ENCODE measurements at places on chromosomes 11 and 22.

DNA sequence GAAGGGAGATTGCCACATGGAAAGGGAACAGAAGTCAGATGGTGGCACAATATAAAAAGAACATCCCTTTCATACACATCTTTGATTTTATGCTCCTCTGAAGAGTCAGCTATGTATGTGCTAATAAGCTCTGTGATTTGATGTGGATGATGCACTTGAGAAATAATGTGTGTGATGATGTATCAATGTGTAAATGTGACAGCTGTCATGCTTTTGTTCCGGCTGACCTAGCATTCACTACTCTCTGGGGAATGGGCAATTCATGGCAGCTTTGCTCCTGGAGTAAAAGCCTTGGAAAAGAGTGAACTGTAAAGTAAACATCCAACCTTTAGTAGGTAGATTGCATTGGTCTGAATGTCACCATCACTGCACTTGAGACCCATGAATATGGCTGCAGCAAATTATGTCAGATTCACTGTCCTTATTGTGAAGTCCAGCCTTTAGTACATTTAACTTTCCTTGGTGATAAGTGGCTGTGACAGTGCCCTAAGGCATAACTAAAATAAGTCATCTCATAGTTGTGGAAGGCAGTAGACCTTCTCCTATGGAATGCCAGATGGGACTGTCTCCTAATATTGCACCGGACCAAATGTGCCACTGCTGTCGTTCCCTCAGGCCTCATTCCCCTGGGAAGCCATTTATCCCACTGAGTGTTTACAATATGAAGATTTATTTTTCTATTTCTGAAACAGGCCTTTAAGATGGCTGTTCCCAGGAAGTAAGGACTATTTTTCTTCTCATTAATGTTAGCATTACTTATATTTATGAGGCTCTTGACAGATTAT is 178.2 kb upstream of the CCDC90B start:
- H3K27me3 ChIP-seq: no peaks in the 10 kb centered on the region
- no peak overlapping the region for H3K4me3 ChIP-seq
- no peaks in the 10 kb centered on the region for H3K36me3 ChIP-seq
- no peak overlapping the region for H3K27ac ChIP-seq
- H3K4me1 ChIP-seq: no peaks in the 10 kb centered on the region
- DNase-seq: no peak

DNA sequence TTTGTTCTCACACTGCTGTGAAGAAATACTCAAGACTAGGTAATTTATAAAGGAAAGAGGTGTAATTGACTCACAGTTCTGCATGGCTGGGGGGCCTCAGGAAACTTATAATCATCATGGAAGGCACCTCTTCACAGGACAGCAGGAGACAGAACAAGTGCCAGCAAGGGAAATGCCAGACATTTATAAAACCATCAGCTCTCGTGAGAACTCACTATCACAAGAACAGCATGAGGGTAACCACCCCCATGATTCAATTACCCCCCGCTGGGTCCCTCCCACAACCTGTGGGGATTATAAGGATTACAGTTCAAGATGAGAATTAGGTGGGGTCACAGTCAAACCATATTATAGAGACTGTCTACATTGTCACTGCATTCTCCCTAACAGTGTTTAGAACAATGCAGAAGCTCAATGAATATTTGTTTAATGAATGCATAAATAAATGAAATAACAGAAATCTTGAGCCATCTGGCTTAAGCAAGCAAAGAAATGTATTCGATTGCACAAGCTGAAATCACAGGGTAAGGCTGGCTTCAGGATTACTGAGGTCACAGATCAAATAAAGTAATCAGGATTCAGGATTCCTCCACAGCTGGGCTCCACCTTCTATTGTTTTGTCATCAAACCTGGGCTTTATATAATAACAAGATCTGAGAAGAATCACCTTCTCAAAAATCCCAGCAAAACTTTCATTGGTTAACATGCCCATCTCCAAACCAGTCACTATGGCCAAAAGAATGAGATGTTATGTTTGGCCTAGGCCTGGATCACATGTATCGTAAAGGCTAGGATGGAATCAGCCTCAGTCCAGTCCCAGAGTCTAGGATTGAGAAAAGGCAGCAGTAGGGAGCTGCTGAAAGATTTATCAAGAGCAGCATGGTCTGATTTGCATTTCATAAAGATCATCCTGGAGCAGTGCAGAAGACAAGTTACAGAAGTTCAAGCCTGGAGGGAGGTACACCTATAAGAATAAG is 137.8 kb upstream of the UBASH3B start:
- H3K4me1 ChIP-seq: no peaks in the 10 kb centered on the region
- no peaks in the 10 kb centered on the region for H3K27me3 ChIP-seq
- H3K4me3 ChIP-seq: no peak overlapping the region
- H3K27ac ChIP-seq: no peak overlapping the region
- no peaks in the 10 kb centered on the region for H3K36me3 ChIP-seq

DNA sequence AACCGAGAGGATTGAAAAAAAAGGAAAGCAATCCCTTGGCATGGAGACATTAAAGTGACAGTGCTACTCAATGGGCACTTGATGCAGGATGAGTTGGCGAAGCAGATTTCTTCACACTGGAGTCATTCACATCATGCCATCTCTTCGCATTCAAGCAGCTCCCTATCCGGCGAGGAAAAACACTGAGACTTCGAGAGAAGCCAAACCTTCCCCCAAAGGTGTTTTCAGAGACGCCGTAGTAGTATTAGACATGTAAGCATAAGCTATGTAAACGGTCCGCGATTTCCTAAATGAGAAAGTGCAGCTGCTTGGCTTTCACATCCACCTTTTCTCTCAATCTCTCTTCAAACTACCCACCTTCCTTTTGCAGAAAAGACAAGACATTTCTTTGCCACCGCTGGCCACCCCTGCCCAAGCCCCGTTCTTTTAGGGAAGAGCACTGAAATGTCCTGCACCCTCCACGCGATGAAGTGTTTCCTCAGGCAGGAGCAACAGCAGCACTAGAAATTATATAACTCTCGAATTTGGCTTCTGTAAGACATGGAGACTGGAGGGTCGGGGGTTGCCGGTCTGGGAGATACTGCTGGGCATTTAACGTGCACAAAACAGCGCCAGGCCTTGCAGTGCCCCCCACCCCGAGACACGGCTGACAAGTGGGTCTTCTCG is at the start of gene DLG2:
DLG2 (minus strand) TSS at position 13 of the 666 bp plus-strand sequence.
- DNase-seq: no peak
- peaks cover 9% of the 10 kb centered on the region for H3K4me1 ChIP-seq
- H3K27ac ChIP-seq: peak within 1 kb of the TSS; percentile 78

DNA sequence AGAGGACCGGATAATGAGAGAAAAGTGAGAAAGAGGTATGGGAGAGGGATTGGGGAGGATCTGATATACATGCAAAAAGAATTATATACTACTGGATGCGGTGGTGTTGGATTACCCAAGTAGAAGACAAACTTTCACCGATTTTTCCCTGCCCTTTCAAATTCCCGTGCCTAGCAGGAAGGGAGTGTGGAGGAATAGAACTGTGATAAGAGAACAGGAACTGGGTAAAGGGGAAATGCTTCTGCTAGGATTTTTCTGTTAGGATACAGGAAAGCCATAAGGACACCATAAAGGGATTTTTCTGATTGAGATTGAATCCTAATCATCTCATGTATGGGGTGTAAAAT is 480 bp upstream of the MTMR2 start:
- peaks cover 5% of the 10 kb centered on the region for H3K4me1 ChIP-seq
- no peaks in the 10 kb centered on the region for H3K36me3 ChIP-seq
- H3K4me3 ChIP-seq: peak overlapping the region; percentile 90
- no peak overlapping the region for H3K27ac ChIP-seq
- no peak for DNase-seq

GRCh38 chr11:11290354-11290753 is 62.7 kb downstream of the CSNK2A3 start:
- no peak for DNase-seq
- H3K4me3 ChIP-seq: no peak overlapping the region
- H3K27me3 ChIP-seq: no peaks in the 10 kb centered on the region
- H3K36me3 ChIP-seq: no peaks in the 10 kb centered on the region
- H3K4me1 ChIP-seq: no peaks in the 10 kb centered on the region

GRCh38 chr11:70711095-70711910 is 313.0 kb downstream of the CTTN start:
- H3K36me3 ChIP-seq: no peaks in the 10 kb centered on the region
- H3K4me3 ChIP-seq: no peak overlapping the region
- no peaks in the 10 kb centered on the region for H3K4me1 ChIP-seq
- DNase-seq: no peak
- H3K27me3 ChIP-seq: no peaks in the 10 kb centered on the region

DNA sequence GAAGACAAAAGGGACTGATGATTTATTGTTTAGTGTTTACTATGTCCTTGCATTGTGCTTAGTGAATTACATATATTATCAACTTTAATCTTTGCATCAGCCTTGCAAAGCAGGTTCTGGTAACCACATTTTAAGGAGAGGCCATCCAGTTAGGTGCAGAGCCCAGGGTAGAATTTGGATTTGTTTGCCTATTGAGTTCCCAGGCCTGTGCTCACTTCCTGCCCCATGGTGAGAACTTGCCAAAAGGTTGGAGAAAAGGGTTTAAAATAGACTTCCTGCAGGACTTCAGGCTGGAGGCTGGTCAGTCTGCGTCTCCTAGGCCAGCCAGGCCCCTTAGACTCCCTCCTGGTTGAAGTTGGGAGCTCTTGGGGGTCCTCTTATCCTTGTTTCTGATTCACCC is 72.1 kb downstream of the ATXN10 start:
- no peak overlapping the region for H3K4me3 ChIP-seq
- DNase-seq: no peak
- H3K27ac ChIP-seq: no peak overlapping the region
- no peaks in the 10 kb centered on the region for H3K27me3 ChIP-seq

GRCh38 chr11:69127081-69127850 is 28.5 kb upstream of the SMIM38 start:
- H3K27me3 ChIP-seq: no peaks in the 10 kb centered on the region
- H3K4me1 ChIP-seq: peaks cover 20% of the 10 kb centered on the region
- H3K36me3 ChIP-seq: no peaks in the 10 kb centered on the region
- no peak for DNase-seq
- H3K4me3 ChIP-seq: no peak overlapping the region

GRCh38 chr22:18154821-18155390 is 4.9 kb downstream of the USP18 start:
- H3K27ac ChIP-seq: no peak overlapping the region
- H3K36me3 ChIP-seq: no peaks in the 10 kb centered on the region
- DNase-seq: no peak
- no peak overlapping the region for H3K4me3 ChIP-seq
- no peaks in the 10 kb centered on the region for H3K27me3 ChIP-seq

- no peaks in the 10 kb centered on the region for H3K27me3 ChIP-seq
- H3K4me1 ChIP-seq: no peaks in the 10 kb centered on the region
- no peak for DNase-seq
- H3K36me3 ChIP-seq: peaks cover 3% of the 10 kb centered on the region
- no peak overlapping the region for H3K4me3 ChIP-seq
These were observed 87.5 kb downstream of the PRMT3 start for GRCh38 chr11:20474882-20475517.

DNA sequence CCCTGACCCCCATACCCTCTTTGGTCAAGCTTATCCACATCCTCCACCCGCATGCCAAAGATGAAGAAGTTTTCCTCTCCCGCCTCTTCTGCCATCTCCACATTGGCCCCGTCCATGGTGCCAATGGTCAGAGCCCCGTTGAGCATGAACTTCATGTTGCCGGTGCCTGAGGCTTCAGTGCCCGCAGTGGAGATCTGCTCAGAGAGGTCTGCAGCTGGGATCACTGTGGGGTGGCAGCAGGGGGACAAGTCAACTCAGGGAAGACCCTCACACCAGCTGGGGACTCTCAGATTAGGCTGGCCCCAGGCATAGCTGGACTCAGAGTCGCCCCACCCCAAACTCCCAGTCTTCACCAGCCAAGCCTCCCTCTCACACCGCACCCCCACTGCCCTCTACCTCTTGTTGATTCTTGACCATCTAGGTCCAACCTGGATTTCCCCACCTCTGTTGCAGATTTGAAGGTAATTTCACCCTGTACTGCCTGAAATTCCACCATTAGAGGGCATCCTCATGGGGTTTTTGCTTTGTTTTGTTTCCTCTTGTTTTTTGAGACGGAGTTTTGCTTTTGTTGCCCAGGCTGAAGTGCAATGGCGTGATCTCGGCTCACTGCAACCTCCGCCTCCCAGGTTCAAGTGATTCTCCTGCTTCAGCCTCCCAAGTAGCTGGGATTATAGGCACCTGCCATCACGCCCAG is 6.6 kb upstream of the RASGRP2 start:
- H3K4me1 ChIP-seq: peaks cover 9% of the 10 kb centered on the region
- no peak for DNase-seq
- H3K36me3 ChIP-seq: peaks cover 6% of the 10 kb centered on the region
- H3K27ac ChIP-seq: no peak overlapping the region
- H3K4me3 ChIP-seq: no peak overlapping the region

Data from effector memory CD4-positive, alpha-beta T cell (primary cell).